ENCODE measurements at places on chromosomes 7 and 10.

- no peak for DNase-seq
Observed at GRCh38 chr7:45657136-45657889, 83.1 kb downstream of the ADCY1 start.

DNA sequence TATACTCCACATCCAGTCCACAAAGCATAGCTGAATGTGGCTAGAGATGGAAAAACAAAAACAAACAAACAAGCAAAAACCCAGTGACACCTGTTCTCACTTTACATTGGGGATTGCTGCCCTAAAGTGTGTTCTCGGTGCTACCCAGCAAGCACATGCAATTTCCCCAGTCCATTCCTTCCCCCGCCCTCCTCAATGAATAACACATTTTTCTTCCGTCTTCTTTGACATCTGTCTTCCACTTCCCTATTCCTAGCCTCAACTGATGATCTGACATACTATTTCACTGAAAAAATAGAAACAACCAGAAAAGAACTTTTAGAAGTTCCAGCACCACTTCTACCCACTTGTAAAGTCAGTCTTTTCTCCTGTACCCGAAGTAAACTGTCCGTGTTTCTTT is 147.1 kb downstream of the MALRD1 start:
- no peak for DNase-seq

DNA sequence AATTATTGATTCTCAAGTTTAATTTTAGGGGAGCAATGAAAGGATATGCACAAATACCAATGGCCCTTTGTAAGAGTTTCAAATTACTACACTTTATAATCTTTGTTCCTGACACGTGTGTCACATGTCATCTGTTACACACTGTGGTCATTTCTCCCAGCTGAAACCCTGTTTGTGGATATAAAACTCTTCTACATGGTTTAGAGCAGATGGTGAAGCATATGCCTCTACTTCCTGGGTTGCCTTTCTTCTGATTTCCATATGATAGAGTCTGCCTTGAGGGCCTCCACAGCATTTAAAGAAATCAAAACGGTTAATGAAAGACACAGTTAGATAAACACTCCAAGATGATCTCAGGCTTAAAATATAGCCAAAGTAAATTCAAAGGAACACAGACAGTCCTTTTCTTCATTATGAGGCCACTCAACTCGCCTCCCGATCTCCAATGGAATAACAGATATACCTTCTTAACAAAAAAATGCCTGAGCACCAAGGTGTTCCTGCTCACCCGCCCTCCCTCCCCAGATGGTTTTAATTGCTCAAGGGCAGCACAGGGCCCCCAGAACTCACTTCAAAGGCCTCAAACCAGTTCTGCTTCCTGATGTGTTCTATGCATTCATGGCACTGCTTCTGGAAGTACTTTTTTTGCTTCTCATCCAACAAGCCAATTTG is 75.0 kb downstream of the CPVL start:
- DNase-seq, result no peak

DNA sequence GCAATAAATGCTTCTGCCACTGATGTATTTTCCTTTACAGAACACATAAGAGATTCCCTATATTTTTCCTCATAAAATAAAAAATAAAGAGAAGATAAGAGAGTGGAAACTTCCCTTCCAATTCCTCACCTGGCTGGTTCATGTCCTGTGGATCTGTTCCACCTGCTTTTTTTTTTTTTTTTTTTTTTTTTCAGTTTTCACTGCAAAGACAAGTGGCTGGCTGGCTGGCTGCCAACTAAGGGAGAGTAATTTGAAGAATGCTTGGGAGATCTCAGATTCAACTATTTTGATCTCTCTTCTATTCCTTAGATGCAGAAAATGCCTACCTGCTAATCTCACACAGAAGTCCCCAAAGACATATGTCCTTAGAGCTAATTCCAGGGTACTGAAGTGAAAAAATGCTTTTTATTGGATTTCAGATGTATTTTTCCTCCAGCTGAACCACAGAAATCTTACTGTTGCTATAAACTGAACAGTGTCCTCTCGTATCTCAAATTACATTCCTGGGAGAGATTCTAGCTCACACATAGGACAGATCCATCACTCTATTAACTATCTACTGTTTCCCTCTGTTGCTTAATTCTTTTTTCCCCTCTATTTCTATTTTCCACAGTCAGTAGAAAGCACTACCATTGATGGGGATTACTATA is 120.8 kb downstream of the NRCAM start:
- no peak for DNase-seq

- DNase-seq, result no peak
Observed at GRCh38 chr7:113374955-113375354, 256.6 kb upstream of the SMIM30 start.

DNA sequence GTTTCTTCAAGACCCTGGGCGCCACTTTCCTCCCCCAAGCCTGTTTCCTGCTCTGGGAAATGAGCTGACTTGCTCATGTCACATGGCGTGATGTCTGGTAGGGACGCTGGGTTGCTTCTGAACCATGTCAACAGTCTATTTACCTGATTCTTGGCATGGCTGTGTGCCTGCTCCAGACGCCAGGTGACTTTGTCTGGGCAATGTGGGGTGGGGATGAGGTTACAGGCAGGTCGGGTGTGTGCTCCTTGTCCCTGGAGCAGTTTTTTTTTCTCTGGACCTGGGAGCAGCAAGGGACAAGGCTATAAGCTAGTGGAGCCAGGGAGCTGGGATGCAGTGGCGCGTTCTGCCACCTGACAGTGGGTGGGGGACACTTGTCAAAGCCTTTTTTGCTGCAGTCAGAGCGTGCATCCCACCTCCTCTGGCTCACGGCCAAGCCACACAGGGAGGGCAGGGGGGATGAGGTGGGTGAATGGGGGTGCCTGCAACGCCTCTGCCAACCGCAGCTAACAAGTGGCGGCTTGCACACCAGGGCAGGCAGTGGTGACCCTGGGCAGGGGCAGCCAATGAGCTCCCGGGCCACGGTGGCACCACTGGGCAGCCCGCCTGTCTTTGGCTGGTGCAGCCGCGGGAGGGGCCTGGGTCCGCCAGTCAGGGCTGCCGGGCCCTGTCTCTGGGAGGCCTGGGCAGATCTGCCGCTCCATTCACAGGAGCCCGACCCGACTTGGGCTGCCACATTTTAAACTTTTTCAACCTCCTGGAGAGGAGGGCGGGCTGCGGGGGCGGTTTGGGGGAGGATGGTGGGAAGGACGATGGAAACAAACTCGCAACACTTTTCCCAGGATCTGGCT is 22.9 kb downstream of the DNAJB12 start:
- DNase-seq, result peak; percentile 94

DNA sequence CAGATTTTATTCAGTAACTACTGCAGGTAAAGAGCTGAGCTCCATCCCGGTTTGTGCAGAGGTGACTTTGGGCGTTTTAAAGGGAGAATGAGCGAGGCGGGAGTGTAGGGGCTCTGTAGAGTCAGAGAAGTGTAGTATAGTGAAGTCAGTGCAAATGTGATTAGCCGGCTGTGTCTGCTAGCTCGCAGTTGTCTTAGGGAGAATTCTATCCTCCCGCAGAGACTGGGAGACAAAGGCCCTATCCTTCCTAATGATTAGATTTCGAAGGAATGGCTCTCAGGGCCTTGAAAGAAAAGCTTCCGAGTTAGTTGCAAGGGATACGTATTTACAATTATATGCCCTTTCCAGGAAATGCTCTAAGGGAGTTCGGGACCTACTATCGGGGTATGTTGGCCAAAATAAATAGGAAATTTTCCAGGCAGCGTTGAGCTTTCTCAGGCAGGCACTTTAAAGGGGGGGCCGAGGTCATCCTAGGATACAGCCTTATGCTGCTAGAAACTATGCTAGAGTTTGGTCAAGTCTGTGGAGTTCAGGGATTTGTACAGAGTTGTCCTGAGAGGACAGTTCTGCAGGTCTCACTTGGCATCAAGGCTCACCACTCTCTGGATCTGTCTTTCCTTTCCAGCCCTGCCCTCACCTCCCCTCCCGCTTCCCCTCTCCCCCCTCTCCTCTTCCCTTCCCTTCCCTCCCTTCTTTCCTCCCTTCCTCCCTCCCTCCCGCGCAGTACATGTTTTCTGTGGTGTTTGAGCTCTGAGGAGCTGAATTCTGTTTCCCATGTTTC is 825 bp downstream of the MRPL32 start:
- no peak for DNase-seq

DNA sequence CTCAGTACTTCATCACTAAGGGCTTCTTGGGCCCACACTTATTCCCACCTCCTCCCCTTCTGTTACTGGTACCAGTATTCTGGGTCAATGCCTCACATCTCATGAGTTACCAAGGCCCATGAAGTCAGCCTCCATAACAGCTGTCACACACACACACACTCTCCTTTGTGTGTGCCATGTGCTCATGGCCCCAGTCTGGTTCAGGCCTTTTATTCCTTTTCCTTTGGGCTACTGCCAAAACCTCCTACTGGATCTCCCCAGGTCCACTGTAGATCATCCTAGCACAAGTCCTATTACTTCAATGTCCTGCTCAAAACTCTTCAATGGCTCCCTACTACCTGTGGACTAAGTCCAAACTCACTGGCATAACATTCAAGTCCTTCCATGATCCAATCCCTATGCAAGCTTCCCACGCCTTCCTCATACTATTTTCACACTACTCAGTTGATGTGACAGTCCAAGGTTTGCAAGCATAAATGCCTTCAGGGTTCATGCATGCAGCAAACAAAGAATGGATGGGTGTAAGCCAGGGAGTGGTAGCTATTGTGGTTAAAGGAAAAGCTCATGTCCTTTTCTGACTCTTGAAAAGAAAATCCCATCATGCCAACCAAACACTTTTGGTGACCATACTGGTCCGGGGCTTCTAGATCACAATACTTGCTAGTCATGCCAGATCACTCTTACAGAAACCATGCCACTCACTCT is 68.1 kb downstream of the CCDC6 start:
- DNase-seq, result no peak

DNA sequence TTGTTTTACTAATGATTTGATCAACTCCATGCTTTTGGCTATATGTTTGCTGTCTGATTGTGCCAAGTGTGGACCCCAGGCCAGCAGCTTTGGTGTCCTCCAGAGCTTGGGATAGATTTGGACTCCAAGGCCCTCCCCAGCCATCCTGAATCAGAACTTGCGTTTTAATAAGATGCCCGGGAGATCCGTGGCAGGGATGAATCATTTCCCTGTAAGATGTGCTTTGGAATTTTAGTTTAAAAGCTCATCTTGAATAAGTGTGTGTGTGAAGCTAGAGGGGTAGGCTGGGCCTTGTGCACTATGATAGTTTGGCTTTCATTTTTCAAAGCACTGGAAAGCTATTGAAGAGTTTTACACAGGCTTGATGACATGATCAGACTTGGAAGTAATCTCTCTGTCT is 66.2 kb upstream of the SDK1 start:
- DNase-seq, result no peak

DNA sequence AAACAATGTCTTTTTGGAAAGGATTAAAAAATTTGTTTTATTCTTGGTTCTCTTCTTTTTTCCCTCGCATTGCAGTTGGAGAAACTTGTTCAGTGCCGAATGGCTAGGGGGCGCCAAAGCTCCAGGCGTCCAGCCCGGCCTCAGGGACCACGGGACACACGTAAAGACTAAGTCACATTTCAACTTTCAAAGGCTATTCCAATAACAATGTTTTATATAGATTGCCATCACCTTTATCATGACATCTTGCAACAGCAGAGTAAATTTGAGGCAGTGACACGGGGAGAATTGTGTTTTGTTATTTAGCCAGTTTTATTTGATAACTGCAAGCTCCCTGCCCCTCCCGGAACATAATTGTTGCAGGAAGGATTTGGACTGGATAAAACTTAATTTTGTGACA is 2.2 kb upstream of the IGFBP3 start:
- DNase-seq, result peak; percentile 43
